ENCODE measurements at places on chromosomes 3 and 15.

DNA sequence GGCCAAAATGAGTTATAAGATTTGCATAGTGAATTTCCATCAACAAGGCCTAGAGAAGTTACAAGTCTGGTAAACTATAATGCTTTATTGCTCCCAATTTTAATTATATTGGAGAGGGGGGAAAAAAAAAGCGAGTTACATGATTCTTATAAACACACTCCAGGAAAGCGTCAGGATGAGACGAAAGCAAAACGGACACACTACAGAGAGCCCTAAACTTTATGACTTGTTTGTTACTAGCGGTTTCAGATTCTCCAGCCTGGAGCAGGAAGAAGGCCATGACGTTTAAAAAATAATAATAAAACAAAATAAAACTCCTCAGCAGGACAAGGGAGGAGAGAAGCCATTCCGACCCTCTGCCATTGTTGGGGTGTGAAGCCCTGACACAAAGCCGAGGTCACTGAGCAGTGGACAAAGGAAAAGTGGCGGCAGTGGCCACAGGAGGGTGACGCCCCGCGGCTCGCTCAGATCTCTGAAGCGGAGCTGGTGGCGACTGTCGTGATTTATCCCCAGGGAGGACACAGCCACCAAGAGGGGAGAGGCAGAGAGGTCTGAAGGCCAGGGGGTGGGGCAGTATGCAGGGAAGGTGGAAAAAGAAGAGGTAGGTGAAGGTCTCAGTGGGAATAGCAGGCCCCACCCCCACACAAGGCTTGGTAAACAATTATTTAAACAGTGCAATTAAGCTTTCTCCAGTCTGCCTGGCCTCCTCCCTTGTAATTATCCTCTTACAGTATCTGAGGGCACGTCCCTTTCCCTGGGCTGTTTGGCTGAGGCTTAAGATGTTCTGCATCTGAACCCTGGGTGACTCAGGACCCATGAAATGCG lies 45.3 kb downstream of the ADAMTS9 start:
- DNase-seq, result no peak

DNA sequence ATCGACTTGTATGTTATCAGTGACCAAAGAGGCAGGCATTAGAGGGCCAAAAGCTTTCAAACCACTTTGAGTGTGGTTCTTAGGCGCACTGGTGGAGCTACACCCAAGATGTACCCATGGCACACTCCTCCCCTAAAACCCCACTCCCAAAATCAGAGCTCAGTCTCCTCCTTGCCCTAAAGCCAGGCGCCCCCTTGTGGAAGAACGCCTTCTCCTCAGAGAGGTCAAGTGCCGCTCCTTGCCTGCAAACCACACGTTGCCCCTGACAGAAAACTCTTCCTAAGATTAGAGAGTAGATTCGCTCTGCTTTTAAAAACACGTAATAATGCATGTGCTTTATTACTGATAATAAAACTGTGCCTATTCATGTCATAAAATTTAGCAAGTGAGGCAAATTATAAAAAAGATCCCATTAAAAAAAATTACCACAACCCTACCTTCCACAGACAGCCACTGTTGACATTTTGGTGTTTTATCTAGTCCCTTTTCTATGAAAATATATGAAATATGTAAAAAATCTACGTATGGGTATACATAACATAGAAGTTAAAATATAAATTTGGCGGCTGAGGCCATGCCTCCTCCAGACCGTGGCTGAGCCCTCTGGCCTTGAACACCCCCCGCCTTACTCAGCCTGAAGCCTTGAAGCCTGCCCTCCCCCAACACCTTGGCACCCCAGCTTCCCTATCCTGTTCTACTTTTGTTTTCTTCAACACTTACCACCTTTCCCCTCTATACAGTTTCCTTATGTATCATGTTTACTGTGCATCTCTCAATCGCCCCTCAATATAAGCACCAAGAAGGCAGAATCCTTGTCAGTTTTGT lies 33.5 kb downstream of the BCL2L10 start:
- peak; percentile 66 for DNase-seq

DNA sequence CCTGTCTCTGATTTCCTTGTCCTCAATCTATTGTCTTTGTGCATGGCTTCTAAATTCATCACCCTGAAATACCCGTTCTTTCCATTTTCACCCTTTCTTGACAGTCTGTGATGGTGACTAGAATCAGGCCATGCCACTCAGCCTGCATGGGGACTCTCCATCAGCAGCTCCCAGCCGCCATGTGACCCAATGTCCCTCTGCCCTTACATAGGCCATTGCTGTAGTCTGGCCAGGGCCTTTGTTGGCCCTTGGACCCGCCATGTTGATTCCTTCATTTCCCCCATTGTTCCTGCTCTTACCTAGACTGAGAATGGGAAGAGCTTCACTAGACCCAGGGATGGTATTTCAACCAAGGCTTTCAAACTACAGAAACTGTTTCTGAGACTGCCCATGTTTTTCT lies 45.8 kb downstream of the SPSB4 start:
- DNase-seq, result no peak

DNA sequence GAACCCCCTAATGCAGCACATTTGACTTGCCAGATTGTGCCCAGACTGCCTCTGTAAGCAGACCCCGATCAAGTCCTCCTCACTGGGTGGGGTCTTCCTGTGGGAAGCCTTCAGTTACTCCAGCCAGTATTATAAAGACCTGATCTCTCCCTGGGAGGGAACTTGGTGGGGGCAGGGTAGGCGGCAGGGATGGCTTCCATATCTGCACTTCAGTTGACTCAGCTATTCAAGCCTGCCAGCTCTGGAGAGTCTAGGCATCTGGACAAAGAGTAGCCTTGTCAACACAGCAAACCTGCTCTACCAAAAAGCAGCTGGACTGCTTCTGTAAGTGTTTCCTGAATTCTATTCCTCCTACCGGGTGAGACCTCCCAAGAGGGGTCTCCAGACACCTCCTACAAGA lies 21.0 kb upstream of the SLC25A38 start:
- no peak for DNase-seq

DNA sequence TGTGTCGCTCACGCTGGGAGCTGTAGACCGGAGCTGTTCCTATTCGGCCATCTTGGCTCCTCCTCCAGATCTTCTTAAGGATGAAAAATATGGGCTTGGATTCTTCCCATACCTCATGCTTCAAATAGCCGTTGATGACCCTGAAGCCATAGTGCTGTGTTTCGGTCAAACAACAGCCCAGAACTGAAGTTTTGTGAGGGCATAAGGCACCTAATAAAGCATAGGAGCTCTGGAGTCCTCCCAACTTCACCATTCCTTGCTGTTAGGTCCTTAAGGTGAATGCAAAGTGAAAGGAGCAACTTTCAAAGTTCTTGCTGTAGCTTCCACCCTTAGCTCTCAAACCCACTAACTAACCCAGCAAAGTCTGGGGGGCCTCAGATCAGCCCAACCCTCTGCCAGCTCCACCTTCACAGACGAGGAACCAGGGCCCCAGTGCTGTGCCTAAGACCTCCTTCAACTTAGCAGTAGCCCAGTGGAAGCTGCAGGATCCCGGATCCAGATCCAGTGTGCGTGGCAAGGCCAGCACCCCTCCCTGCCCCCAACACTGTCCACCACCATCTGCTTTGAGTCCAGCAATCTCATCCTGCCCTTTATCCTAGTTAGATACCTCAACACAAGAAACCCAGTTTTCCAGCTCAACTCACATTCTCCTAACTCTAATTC lies at the start of gene GRK7:
Gene GRK7, plus strand, starts transcription at position 321 of the 663 bp plus-strand sequence. CDS start 14,877 bp downstream, outside the sequence.
- no peak for DNase-seq

DNA sequence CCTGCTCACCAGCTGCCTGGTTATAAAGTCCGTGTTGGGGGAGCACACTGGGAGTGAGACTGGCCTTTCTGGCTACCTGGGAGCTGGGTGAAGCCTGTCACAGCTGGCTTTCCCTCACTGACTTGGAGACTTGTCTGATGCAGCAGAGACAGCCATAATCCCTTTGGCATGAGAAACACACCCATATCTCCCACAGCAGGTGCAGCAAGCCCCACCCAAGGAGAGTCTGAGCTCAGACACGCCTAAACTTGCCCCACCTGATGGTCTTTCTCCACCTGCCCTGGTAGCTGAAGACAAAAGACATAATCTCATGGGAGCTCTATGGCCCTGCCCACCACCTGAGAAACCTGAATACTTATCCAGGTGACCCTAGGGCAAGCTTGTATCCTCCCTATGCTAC lies 54.8 kb downstream of the NMD3 start:
- DNase-seq, result no peak

DNA sequence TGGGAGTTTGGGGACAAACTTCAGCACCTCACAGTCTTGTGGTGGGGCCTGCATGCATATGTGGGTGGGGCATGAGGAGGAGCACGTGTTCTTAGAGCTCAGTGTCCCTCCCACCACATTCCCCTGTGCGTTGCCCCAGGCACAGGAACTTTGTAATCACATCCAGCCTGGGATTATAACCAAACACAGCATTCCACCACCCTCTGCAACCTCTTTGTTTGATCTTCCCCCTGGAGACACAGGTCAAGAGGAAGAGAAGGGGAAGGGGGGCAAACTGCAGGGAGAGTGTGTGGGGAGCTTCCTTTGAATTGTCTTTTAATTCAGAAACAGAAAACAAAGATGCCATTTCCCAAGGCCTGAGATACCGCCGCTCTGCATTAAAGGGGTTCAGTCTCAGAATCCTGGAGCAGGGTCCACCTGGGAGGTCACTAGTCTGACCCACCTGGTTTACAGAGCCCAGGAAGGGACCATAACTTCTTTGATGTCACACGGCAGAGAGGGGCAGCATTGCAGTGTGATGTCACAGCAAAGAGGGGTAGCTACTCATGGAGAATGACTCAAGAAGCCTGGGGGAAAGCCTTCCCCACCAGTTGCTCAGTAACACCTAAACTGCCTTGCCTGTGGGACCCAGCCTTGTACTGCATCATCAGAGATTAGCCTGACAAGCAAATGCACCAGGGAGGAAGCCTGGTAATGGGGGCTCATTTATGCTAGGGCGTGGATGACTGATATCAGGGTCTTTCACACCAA lies 106.3 kb upstream of the RNU6-1 start:
- no peak for DNase-seq

GRCh38 chr3:124201786-124202185 lies 209.9 kb upstream of the ROPN1 start:
- DNase-seq, result no peak
